ENCODE measurements at places on chromosomes 5 and 9.
A peak's percentile ranks its signal among the peaks of the same experiment; 100 is the strongest.

GRCh38 chr5:93189707-93190120, 391.3 kb downstream of the NR2F1-AS1 start:
- DNase-seq = peak; percentile 40

DNA sequence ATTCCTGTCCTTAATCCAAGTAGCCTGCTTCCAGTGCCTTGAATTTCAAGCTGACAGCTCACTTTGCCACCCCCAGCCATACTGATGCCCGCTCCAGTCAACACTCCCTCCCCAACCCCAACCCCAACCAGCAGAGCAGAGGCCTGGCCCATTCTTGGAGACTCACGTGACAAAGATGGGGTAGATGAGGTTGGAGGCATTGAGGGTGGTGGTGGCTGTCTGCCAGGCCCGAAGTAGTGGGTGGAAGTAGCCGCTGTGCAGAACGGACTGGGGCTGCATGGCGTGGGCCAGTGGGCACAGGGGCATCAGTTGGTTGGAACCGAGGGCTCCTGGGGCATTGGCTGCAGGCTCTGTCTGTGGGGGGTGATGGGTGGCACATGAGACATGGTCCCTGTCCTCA, 7.8 kb downstream of the ALAD start:
- no peak for DNase-seq

GRCh38 chr9:98974554-98974953, 30.8 kb downstream of the COL15A1 start:
- DNase-seq = no peak

DNA sequence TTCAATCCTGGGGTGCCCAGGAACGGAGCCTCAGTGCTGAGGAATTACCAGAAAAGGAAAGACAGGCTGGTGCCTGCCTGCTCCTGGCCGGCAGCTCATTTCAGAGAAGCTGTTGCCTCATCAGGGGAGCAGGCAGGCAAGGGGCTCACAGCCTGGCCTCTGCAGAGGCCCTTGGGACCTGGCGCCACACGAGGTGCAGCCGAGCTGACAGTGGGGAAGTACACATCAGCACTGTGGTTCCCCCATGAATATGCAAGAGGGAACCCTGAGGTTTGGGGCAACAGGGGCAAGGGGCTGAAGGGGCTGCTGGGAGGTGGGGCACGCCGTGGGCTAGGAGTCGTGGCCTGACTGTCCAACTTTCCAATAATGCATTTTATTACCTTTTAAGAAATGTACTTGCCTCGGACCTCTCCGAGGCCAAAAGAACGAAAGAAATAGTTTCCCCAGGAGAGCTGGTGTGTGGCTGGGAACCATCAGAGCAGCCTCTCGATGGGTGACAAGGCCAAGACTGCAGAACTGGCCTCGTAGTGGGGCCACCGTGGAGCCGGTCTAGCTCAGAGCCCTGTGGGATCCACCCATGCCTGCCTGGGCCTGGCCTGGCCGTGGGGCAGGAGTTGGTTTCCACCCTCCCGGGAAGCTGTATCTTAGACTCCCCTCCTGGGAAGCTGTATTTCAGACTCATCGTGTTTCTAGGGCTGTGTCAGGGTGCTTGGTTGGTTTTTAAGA, 198.6 kb downstream of the PAX5 start:
- no peak for DNase-seq

- DNase-seq = no peak
Measured at GRCh38 chr5:41707853-41708603, 162.2 kb downstream of the OXCT1 start.

- DNase-seq = peak; percentile 61
Measured at GRCh38 chr9:132042324-132042723, 37.3 kb downstream of the MED27 start.

DNA sequence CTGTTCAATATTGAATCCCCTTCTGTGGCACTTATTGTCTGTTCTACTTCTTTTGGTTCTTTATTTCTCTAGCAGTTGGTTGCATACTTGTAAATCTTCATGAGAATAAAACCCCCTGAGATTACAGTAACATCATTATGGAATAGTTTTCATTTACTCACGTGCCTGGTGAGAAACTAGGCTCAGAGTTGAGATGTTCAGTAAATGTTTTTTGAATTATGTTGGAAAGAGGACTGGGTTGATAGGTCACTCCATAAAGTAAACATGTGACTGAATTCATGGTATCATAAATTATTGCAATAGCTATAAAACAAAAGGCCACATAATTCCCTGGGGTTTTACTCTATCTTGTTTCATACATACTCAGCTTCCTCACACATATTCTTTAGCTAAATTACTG, 174.2 kb upstream of the C9orf72 start:
- DNase-seq = no peak

- no peak for DNase-seq
Measured at GRCh38 chr5:150774145-150774544, 4.4 kb upstream of the SMIM3 start.

DNA sequence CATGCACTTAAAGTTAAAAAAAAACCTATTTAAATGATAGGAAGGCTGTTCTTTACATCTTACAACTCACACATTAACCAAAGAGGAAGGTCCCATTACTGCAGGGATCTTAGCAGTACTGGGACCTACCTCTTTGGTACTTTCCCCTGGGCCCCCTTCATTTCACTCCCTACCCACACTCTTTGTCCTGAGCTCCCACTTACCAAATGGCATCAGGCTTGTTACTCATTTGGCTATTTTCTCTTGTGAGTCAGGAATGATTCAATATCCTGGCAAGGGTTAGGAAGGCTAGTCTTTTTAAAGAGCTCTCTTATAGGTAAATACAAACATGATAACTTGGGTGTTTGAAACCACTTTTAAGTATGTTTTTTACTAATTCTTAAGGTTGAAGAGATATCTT, 117.4 kb upstream of the ELL2 start:
- DNase-seq = no peak

Measured in eye (tissue), 1 donor.